Central memory CD4-positive, alpha-beta T cell (primary cell): ENCODE measurements at places on chromosomes 7 and 10.

DNA sequence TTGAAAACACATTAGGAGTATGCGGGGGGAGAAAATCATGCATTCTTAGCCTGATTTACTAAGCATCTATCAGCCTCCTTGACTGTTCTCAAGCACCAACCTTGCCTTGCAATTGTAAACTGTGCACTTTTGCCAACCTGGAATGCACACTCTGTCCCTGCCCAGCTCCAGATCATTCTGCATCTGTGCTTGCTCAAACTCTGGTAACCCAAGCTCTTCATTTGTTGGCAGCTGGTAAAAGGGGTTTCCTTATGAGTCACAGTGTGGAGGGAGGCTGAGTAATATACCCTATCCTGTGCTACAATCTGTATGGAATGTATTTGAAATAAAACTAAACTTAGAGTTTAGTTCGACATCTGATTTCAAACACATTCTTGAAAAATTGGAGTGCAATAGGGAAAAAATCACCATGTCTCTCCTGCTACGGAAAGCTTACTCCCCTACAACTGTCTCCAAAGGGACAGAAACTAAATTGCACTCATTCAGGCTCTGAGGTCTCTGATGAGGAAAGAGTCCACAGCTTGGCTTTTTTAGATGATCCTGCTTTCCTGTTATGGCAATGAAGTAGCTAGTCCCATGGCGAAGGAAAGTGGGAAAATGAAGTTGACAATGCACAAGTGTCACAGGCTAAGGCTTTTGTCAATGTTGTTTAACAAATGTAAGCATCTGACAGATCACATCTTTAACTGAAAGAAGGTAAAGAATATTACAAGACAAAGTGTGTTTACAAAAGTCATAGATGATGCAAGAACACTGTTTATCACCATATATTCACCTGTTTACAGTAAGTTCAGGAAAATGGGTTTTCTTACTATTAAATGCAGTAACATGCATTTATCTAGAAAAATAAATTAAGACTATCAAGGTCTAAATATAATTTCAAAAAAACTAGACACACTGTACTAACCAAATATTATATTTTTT, 61.9 kb downstream of the TES start:
- no peak for DNase-seq

DNA sequence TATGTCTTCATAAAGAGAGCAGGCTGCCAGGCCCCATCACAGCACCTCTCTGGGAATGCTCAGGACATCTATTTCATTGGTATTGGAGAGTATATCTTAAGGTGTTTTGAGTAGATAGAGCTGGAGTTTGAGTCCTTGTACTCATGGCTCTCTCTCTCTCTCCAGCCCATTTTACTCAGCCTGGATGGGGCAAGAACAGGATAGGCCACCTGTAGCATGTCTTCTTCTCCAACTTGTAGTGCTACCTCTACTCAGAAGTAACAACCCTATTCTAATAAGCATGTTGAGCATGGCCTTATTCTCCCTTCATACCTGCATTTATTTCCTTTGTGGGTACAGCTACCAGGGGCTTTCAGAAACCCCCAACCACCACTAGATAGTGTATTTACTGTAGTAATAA, 21.9 kb downstream of the PRLHR start:
- no peak for DNase-seq

DNA sequence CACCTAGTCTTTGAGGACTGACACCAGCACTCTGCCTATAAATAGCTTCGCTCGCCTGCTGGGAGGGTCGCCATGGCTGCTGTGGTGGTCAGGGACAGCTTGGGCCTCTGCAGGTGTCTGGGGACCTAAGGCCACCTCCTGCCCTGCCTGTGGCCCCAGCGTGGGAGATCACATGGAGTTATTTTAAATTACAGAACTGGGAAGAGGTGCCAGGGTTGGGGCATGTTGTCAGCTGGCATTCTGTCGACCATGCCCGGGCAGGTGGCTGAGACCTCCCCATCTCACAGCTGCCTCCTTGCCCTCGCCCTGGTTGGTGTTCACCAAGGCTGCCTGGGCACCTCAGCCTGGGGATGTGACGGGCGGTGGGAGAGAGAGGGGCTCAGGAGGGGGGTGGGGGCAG, 18.1 kb downstream of the SHH start:
- DNase-seq: no peak

DNA sequence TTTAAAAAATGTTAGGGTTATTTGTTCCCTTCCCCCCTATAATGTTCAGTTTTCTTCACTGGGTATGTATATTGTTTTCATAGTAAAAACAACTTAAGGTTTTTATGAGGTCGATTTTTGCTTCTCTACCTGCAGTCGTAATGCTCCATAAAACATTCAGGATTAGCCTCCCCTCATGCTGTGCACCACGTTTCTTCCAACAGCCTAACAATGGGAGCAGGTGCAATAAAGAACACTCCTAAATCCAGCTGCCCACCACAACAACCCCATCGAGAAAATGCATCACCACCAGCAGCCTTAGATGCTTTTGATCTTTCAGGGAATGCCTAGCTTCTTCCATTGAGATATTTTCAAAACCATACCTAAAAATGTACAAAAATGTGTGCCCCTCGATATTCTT, 111.1 kb downstream of the ADAM12 start:
- no peak for DNase-seq

- DNase-seq: no peak
Measured at GRCh38 chr10:112896722-112897121, 53.3 kb upstream of the TCF7L2 start.

DNA sequence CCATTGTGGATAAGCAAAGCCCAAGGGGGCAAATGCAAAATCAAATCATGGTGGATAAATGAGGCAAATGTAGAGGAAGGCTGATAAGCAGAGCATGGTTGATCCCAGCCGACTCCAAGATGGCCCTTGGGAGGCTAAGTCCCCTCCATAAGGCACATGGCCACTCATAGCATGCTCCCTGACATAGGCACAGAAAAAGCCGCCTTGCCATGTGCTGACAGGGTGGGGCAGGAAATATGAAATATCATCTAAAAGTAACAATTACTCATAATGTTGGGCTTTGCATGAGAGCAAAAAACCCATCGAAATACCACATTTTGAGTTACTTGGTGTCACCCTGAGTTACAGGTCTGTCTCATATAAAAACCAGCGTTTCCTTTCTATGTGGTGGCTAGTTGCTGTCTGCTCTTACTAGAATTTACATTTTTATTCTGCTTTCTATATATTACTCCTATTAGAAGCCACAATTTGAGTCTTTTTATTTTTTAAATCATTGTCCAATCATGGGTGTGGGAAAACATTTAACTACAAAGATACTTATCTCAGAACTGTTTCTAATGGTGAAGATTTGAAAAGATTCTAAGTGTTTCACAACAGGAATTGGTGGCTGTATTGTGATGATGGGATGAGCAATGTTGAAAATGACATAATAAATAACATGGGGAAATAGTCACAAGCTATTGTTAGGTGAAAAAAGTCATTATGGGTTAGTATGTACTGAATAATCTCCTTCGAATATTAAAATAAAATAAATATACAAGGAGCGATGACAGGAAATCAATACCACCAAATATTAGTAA, 102.7 kb downstream of the CUBN start:
- DNase-seq: peak; percentile 83

GRCh38 chr10:119165171-119166117, at the start of gene SFXN4:
Gene SFXN4 (minus strand): TSS chr10:119165714. CDS start chr10:119165647, 67 bp downstream.
- DNase-seq: peak; percentile 81

DNA sequence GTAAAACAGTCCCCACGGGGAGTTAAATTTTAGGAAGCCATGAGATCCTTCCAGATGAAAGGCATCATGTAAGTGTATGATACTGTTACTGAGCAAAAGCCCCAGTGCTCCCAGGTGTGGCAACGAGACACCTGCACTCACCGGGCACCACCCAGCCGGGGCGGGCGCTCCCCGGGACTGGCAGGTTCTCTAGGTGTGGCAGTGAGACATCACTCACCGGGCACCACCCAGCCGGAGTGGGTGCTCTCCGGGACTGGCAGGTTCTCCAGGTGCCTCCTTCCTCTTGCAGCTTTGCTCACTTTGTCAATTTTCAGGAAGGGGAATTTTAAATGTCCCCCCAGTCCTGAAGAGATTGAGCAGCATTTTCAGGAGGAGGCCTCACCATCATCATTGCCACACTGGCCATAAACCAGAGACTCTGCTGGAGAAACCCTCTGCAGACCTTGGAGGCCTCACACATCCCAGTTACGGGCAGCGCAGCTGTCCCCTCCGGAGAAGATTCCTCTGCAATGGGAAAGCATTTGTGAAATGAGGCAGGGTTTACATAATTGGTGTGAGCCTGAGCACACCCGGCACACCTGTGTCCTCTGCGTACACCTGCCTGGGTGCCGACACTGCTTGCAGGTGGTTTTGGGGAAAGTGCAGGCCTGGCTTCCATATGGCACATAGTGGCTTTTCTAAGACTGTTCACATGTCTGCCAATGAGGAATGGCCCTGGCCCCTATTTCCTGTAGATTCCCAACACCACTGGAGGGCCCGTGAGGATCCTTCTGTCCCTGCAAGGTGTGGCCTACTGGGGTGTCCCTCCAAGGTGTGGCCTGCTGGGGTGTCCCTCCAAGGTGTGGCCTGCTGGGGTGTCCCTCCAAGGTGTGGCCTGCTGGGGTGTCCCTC, 191.4 kb downstream of the EBF3 start:
- no peak for DNase-seq

DNA sequence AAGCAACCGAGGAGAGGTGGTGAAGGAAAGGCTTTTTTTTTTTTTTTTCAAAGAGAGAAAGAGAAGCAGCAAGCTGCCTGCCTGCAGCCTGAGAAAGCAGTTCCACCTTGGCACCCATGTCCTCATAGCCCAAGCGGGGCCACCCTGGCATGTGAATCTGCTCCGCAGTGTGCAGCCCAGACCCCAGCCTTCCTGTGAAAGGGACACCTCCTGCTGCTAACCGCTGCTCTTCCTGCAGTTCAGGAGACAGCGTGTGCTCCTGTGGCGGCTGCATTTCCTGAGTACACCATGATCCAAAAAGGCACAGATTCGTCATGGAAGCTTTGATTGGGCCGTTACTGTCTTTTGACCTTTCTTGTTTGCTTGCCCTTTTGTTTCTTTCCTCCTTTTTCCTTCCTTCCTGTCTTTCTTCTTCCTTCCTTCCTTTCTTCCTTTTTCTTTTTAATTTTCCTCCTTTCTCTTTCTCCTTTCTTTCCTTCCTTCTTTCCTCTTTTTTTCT, 38.1 kb downstream of the IKZF1 start:
- DNase-seq: peak; percentile 71

- DNase-seq: no peak
Measured at GRCh38 chr10:112570585-112570984, 123.6 kb downstream of the VTI1A start.

GRCh38 chr10:90642136-90642535, 215.7 kb downstream of the HTR7 start:
- no peak for DNase-seq
